ENCODE measurements at places on chromosomes 3 and 15.

- DNase-seq: no peak
Measured at GRCh38 chr3:173410849-173411248, 13.3 kb downstream of the NLGN1 start.

- DNase-seq: no peak
Measured at GRCh38 chr3:33936171-33936920, 137.9 kb downstream of the PDCD6IP start.

- DNase-seq: no peak
Measured at GRCh38 chr15:68541743-68542142, 37.0 kb upstream of the CORO2B start.

DNA sequence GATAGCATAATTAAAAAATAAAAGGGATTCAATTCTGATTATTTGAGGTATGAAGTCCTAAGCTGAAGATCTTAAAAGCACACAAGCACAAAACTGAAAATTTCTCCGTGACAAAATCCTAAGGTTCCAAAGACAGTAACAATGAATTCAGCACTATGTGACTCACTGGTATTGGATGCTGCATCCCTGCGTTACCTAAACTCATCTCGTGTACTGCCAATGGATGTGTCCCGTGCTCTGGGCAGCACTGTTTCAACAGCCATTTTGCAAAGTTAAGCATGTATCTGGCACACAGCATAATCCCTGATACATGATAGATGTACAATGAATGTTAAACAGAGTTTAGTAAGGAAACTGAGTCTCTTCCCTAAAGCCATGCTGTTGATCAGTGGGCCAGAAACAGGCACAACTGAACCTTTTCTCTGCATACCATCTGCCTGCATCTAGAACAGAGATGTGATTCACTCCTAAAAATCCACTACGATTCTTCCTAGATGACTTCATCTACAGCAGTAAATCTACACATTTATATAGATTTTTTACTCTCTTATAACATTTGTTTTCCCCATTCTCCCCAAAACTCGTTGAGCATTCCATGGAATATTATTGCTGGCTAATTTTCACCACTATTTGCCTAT lies 14.3 kb downstream of the SUCLG2 start:
- DNase-seq: no peak

GRCh38 chr15:35108453-35108852 lies 23.4 kb upstream of the NANOGP8 start:
- no peak for DNase-seq

DNA sequence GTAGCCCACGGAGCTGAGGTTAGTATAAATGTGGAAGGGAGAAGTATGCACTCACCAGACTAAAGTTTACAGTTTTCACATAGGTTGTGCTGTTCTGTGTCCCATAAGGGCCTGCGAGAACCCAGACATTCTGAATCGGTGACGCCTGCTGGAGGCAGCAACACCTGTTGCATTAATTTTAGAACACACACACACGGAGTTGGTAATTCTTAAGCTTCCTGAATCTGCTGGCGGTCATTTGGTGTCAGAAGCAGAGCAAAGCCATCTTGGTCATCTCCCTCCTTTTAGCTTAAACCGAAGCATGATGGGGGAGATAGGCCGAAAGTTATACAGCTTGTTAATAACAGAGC lies 41.1 kb upstream of the AP3B2 start:
- no peak for DNase-seq

- no peak for DNase-seq
Measured at GRCh38 chr3:90011596-90011995, 904.2 kb downstream of the EPHA3 start.

DNA sequence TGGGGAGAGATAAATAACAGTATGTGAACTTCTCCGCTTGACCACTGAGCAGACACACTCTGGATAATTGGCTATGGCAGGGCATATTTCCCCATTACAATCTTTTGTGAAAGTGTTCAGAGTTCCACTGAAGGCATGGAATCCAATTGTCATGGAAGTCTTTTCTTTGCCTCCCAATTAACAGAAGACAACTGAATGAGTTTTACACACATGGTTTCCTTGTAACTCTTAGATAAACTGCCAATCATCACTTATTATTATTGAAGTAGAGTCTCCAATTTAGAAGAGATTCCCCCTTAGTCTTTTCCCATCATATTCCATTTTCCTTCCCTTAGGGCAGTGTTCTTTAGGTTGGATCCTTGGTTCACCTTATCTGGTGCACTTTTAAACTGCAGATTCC lies 308.3 kb downstream of the NR2F2 start:
- DNase-seq: no peak

GRCh38 chr3:96869316-96869715 lies 54.9 kb downstream of the EPHA6 start:
- no peak for DNase-seq

- DNase-seq: no peak
Measured at GRCh38 chr3:52046186-52046901, 10.0 kb downstream of the DUSP7 start.

DNA sequence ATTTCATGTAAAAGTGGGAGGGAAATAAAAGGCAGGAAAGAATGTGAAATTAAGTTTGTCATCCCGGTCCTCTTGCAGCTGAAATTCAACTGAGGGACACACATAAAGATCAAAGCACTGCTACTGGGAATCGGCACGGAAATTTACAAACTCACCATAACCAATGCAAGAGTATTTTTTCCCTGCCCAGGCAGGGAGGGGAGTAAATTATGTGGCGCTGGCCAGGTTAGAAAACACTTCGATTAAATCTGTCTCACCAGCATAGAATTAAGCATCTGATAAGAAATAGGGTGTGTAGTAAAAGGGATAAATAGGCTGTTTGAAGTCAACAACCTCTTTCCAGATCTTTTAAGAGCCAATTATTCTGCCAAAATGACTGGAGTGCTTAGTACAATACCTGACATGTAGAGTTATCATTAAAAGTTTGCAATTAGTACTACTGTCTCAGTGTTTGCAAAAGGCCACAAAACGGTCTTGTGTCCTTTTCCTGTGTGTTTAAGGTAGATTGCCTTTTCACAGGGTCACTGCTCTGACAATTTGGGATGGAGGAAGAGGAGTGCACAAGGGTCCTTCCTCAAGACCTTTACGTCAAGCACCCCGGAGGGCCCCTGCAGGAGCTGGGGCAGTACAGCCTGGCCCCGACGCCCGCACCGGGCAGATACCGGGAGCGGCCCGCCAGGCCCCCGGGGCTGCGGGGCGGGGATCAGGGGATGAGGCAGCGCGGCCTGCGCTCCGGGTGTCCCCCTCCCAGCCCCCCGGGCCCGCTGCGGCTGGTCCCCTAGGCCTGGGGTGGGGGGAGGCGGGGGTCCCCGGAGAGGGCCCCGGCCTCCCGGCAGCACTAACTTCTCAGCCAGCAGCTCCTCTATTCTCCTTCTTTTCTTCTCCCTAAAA lies 651 bp downstream of the UBA3 start:
- DNase-seq: no peak

DNA sequence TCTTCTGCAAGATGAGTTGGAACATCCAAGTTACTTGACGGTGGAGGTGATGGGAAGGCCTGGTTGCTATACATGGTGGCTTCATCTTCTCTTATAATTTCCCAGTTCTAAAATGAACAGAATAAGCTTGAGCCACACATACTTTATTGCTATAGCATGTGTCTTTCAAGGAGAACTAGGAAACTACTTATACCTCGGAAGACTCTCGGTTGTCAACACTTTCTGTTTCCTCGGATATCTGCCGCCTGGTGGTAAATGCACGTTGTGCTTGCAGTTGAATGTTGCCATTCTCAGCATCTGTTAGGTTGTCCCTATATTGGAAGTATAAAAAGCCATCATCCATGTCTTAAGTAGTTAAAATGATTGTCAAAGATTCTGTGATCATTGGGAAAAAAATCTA lies 117.5 kb upstream of the PRTG start:
- DNase-seq: no peak

GRCh38 chr3:139941580-139941979 lies 6.6 kb downstream of the CLSTN2 start:
- no peak for DNase-seq

GRCh38 chr3:16897254-16897926 lies 12.6 kb downstream of the PLCL2 start:
- no peak for DNase-seq

GRCh38 chr3:11522398-11522715 lies 121.4 kb downstream of the VGLL4 start:
- DNase-seq: no peak

DNA sequence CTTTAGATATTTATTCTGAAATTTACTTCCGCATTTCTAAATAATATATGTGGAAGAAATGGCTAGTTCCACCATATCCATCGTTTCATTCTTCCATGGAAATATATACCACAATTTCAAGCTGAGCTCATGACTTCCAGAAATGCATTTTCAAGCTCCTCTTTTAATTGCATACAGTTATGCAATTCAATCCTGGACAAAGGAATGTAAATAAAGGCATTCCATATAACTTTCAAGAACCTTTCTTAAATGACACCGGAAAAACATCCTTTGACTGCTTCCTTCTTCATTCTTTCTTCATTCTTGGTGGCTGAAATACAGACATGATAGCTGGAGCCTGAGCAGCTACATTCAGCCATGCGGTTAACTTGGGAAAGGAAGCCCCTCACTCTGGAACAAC lies 185.2 kb upstream of the GADL1 start:
- no peak for DNase-seq

DNA sequence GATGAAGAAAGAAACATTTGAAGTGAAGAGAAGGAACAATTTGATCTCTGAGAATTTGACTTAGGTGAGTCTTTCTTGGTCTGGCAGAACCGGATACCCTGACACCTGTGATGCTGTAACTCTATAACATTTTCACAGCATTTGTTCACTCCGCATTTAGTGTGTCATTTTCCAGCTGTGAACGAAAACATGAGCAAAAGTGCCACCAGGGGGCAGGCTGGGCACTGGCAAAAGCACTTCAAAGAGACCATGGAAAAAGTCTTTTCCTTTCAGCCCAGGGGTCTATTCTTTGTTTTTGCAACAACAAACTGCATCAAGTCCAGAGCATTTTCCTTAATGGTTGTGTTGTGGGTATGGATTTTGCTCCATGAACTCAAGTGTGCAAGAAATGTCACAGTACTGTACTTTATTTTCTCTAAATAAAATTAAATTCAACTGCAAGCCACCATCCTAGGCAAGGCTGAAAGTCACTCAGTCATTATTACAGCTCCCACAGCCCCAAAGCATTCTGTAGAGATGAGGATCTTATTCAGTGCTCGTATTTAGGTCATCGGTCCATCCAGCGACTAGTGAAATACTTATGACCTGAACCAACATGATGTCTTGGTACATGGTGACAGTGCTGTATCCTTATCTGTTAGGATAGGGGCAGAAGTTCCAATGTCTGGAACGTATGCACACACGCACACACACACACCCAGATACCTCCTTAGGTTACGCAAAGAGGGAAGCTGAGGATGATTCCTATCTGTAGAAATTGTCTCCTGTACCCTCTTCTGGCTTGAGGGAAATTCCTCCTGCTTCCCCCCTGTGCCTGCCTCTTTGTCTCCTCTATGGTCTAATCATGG lies 125.5 kb downstream of the GADL1 start:
- DNase-seq: peak; percentile 59

DNA sequence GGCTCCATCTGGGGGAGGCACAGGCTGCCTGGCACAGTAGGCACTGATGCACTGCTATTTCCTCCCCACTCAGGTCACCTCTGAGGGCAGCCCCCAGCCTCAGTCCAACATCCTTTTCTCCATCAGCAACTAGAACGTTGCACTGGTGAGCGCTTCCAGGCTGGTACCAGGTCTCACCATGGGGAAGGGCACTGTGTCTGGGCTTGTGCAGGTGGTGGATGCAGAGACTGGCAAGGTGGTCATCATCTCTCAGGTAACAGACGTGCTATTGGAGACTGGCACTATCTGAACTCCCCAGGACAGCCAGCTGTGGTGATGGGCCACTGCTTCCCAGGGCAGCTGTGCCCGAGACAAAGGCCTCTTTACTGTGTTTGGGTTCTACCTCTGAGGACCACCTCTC lies 8.3 kb upstream of the TXNRD3 start:
- DNase-seq: no peak
